Activated CD4-positive, alpha-beta T cell treated with anti-CD3 and anti-CD28 coated beads, Interleukin-2, amount 10 ng/mL, durations not matched to agents 7 days and 5 days (primary cell): ENCODE measurements at places on chromosomes 6 and 20. TPM values are rescaled to one million over a fixed set of nuclear protein-coding genes. Genes with fewer than 3 reads are reported as not detected.
A peak's percentile ranks its signal among the peaks of the same experiment; 100 is the strongest.

The BMP6 gene
- total RNA-seq: not detected

DNA sequence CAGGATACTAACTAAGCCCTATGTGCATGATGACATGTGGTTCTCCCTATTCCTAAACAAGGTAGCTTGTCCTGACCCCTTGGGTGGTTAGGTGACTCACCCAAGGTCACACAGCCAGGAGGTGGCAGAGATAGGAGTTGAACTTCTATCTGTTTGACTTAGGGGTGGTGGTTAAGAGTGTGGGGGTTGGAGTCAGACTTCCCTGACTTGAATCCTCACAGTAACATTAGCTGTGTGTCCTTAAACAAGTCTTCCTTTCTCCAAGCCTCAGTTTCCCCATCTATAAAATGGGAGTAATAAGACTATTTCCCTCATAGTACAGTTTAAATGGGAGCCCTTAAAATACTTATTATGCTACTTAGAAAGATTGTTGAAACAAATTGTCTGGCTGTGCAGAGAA is 21.9 kb downstream of the SLC12A5 start:
- no peaks in the 10 kb centered on the region for H3K4me1 ChIP-seq
- H3K4me3 ChIP-seq: no peak overlapping the region
- no peaks in the 10 kb centered on the region for H3K36me3 ChIP-seq
- DNase-seq: no peak
- H3K27me3 ChIP-seq: peaks cover 14% of the 10 kb centered on the region

DNA sequence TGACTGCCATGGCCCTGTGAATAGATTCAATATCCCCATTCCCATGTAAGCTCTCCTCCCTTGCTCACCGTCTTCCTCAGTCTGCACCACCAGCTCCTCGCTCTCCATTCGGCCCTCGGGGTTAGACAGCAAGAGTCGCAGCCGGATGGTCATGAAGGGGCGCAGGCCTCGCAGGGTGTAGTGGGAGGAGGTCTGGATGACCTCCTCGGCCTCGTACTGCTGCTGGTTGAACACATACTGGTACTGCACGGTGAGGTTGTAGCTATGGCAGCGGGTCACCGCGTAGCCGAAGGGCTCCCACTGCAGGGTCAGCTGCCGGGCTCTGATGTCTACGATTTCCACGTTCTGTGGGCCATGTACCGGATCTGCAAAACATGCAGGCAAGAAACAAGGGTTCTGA is 717.5 kb downstream of the PTPRT start:
- no peaks in the 10 kb centered on the region for H3K36me3 ChIP-seq
- no peak overlapping the region for H3K4me3 ChIP-seq
- H3K27ac ChIP-seq: no peak overlapping the region
- H3K27me3 ChIP-seq: no peaks in the 10 kb centered on the region
- no peak for DNase-seq

GRCh38 chr20:35902545-35902941 is 51.8 kb downstream of the SCAND1 start:
- no peaks in the 10 kb centered on the region for H3K27me3 ChIP-seq
- DNase-seq: no peak
- H3K4me3 ChIP-seq: no peak overlapping the region

DNA sequence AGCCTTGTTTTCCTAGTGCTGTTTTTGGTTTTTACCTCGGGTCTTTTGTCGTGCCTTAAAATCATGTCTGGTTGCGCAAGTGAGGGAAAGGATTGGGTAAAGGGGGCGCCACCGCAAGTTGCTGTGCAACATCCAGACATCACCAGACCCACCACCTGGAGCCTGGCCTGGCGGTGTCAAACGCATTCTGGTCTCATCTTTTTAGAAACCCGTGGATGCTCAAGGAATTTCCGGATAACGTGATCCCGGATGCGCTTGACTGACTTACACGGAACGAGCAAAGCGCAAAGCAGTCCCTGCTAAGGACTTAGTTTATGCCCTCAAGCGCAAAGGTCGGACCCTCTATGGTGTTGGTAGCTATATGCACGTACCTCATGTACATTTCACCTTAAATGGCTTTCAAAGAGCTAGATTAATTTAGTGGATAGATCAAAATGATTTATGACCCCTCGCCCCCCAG is 105.2 kb downstream of the OR2B2 start:
- H3K4me1 ChIP-seq: peaks cover 44% of the 10 kb centered on the region
- H3K36me3 ChIP-seq: peaks cover 9% of the 10 kb centered on the region
- peak overlapping the region; percentile 99 for H3K27ac ChIP-seq

GRCh38 chr6:131183427-131184095 is 48.3 kb downstream of the AKAP7 start:
- H3K27me3 ChIP-seq: no peaks in the 10 kb centered on the region
- H3K4me3 ChIP-seq: no peak overlapping the region
- H3K4me1 ChIP-seq: peaks cover 13% of the 10 kb centered on the region
- H3K27ac ChIP-seq: peak overlapping the region; percentile 97

GRCh38 chr20:17786221-17786718 is 86.5 kb downstream of the BANF2 start:
- H3K4me3 ChIP-seq: no peak overlapping the region
- H3K4me1 ChIP-seq: no peaks in the 10 kb centered on the region
- no peaks in the 10 kb centered on the region for H3K36me3 ChIP-seq
- H3K27me3 ChIP-seq: peaks cover 2% of the 10 kb centered on the region
- no peak for DNase-seq
- no peak overlapping the region for H3K27ac ChIP-seq

DNA sequence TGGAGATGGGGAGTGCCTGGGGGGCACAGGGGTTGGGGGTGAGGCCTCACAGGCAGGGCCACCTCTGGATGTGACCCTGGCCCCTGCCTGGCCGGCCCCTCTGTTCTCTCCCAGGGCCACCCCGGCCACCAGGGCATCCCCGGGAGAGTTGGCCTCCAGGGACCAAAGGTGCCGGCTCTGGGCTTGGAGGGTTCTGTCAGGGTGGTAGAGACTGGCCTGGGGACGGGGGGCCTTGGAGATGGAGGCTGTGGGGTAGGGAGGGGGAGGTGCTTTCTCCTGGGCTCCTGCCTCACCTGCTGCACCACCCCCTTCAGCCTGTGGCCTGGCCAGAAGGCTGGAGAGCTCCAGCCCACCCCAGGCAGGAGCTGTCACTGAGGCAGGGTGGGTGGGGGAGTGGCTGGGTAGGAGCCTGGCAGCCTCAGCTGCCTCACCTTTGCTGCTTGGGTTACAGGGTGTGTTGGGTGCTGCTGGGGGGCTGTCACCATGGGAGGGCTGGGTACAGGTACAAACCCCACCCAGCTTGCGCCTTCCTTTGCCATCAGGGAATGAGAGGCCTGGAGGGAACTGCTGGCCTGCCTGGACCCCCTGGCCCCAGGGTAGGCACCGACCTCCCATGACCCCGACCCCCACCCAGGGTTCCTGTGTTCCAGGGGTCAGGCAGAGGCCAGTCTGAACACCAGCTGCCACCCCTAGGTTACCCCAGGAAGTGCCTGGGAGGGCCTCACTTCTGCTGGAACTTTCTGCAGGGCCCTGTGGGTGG is 32.7 kb downstream of the COL20A1 start:
- no peaks in the 10 kb centered on the region for H3K4me1 ChIP-seq
- H3K27ac ChIP-seq: no peak overlapping the region
- DNase-seq: no peak
- no peak overlapping the region for H3K4me3 ChIP-seq
- no peaks in the 10 kb centered on the region for H3K36me3 ChIP-seq

DNA sequence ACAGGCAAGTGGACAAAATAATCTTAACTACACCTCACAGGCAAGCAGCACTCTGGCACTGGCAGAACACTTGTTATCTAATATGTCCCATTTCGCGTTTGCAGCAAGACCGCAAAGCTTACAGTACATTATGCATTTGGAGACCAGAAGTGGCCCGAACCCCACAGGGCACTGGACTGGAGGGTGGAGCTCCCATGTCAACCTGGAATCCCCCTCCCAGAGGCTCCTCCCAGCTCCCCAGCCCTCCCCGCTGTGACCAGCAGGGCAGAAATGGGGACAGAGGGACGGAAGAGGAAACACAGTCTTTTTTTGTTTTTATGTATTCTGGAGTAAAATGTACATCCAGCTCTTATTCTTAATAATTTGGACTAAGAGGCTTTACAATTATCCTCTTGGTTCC is 263.7 kb downstream of the SMOC2 start:
- no peaks in the 10 kb centered on the region for H3K36me3 ChIP-seq
- no peak overlapping the region for H3K4me3 ChIP-seq
- H3K27ac ChIP-seq: no peak overlapping the region
- DNase-seq: no peak
- no peaks in the 10 kb centered on the region for H3K4me1 ChIP-seq

- no peaks in the 10 kb centered on the region for H3K36me3 ChIP-seq
- H3K27ac ChIP-seq: no peak overlapping the region
- peaks cover 3% of the 10 kb centered on the region for H3K27me3 ChIP-seq
- H3K4me1 ChIP-seq: peaks cover 8% of the 10 kb centered on the region
- no peak overlapping the region for H3K4me3 ChIP-seq
Measured at GRCh38 chr20:13261460-13262301, 40.6 kb downstream of the ISM1 start.

- H3K27me3 ChIP-seq: peaks cover 32% of the 10 kb centered on the region
- no peaks in the 10 kb centered on the region for H3K36me3 ChIP-seq
- DNase-seq: no peak
- no peaks in the 10 kb centered on the region for H3K4me1 ChIP-seq
- H3K4me3 ChIP-seq: no peak overlapping the region
- no peak overlapping the region for H3K27ac ChIP-seq
Measured at GRCh38 chr20:44181611-44182010, 5.4 kb downstream of the JPH2 start.

GRCh38 chr6:111550953-111551352 is 54.7 kb downstream of the TRAF3IP2 start:
- no peaks in the 10 kb centered on the region for H3K4me1 ChIP-seq
- peaks cover under 1% of the 10 kb centered on the region for H3K36me3 ChIP-seq
- no peak overlapping the region for H3K4me3 ChIP-seq
- no peak overlapping the region for H3K27ac ChIP-seq
- H3K27me3 ChIP-seq: no peaks in the 10 kb centered on the region
- DNase-seq: no peak

DNA sequence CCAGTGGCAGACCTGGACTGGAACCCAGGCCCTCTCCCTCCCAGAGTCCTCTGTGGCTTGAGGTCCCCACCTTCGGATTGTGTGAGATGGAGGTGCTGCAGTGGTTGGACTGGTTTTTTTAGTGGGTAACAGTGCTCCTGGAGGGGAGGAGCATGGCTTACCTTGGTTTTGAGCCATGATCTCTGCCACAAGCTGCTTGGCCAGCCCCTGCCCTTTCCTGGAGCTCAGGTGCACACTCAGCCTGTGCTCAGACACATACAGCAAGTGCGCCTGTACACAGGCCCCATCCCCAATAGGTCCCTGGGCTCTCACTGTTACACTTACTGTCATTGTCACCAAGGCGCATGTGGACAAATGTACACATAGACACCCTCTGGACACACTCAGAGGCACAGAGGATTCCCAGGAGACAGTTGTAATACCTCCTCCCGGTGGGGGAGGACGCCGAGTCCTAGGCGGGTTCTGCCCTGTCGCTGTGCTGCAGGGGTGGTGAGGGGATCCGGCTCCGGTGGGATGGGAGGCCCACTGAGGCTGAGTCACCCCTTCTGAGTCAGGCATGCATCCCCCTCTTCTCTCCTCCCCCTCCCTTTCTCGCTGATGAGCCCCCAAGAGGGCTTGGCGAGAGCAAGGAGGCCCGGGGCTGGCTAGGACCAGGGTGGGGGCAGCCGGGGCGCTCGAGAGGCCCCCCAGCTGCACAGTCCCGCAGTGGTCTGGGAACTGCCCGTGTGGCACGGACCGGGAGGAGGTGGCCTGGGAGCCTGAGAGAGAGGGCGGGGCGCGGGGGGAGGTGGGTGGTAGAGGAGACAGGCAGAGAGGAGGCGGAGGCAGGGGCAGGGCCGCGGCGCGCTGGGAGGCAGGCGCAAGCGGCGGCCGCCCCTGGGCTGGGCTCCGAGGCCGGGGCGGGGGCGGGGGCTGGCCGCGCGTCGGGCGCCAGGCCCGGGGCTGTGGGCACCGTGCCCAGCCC is 522 bp upstream of the EPB41L1 start:
- H3K27me3 ChIP-seq: peaks cover 23% of the 10 kb centered on the region
- DNase-seq: peak; percentile 22
- no peak overlapping the region for H3K4me3 ChIP-seq
